ENCODE measurements at places on chromosomes 3 and 15.

DNA sequence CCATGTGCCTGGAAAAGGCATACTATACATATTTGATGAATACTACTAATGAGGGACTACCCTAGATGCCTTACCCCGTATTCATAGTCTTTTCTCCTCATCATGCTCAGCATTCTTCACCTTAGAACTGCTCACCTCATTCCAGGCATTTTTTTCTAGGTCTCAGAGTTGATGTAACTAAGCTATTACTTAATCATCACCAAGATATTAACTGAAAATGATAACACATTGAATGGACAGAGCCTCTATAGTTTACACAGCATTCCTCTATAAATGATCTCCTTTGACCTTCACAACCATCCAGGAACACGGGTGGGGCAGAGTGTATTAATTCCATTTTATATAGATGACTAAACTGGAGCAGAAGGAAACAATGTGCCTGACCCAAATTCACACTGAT lies 174.1 kb upstream of the DPH6 start:
- no peak for DNase-seq

- DNase-seq, result no peak
These were observed 45.4 kb downstream of the CADM2 start for GRCh38 chr3:85004147-85004546.

GRCh38 chr15:28912422-28912821 lies 26.6 kb downstream of the APBA2 start:
- DNase-seq, result no peak

GRCh38 chr3:170321321-170322034 lies 36.0 kb upstream of the SKIL start:
- DNase-seq, result peak; percentile 25

DNA sequence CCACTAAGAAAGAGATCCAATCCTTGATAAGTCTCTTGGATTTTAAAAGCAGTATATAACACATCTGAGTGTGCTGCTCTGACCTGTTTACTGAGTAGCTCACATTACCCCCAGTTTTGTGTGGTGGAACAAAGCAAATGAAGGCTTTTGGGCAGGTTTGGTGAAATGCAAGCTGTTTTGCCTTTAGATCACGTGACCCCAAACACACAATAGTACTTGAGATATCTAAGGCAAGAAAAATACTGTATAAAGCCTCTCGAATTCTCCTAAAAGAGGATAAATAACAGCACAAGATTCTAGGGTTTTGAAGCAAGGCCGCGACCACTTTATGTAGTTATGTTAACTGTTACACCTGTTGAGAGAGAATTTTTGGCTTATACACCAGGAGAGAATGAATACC lies 49.3 kb upstream of the TRIM42 start:
- no peak for DNase-seq

GRCh38 chr3:173659972-173660371 lies 262.4 kb downstream of the NLGN1 start:
- no peak for DNase-seq

- DNase-seq, result no peak
These were observed 20.3 kb downstream of the LRCH3 start for GRCh38 chr3:197811343-197811742.

DNA sequence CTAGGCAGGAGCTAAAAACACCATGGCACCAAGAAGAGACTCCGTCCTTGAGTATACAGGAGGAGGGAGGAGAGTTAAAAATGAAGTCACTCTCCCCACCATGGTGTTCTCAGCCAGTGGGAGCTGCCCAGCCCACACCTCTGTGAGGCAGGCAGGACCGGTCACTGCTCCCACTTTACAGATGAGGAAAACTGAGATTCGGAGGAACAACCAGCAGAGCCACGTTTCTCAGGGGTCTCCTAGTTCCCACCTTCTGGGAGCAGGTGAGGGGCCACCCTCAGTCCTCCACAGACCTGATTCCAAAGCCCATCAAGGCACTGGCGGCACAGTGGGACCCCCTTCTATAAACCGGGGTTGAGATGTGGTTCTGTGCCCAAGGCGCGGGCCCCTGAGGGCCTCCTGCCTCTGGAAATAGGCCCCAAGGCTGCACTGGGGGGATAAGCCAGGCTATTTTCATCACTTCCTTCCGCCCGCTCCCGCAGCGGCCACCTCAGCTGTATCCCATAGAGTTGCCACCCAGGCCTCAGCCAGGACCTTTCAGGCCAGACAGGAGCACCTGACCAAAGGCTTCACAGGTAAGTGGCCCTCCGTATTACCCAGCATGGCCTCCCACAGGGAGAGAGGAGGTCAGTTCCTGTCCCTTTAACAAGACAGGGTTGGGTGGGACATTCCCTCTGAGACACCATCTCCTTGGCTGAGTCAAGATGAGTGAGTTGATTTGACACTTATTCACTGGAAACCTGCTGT lies at the start of gene GP9:
TSS of gene GP9 (plus strand) at position 504 of the 747 bp plus-strand sequence. CDS start 961 bp downstream, outside the sequence.
- DNase-seq, result no peak

DNA sequence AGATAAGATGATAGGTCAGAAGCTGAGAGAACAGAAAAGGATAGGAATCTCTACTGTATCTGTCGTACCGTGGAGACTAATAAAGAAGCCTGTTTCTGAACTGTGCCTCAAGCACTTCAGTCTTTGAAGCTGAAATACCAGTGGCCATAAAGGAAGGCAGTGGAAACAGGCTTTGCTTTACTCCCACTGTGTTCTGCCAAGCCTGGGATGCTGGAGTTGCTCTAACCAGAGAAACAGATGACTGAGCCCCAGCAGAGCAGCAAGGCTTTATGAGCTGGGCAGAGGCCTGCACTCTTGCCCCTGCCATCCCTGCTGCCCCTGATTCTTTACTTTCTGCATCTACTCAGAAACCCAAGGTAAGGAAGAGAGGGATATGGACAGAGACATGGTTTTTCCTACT lies 89.4 kb downstream of the PDE8A start:
- DNase-seq, result no peak

DNA sequence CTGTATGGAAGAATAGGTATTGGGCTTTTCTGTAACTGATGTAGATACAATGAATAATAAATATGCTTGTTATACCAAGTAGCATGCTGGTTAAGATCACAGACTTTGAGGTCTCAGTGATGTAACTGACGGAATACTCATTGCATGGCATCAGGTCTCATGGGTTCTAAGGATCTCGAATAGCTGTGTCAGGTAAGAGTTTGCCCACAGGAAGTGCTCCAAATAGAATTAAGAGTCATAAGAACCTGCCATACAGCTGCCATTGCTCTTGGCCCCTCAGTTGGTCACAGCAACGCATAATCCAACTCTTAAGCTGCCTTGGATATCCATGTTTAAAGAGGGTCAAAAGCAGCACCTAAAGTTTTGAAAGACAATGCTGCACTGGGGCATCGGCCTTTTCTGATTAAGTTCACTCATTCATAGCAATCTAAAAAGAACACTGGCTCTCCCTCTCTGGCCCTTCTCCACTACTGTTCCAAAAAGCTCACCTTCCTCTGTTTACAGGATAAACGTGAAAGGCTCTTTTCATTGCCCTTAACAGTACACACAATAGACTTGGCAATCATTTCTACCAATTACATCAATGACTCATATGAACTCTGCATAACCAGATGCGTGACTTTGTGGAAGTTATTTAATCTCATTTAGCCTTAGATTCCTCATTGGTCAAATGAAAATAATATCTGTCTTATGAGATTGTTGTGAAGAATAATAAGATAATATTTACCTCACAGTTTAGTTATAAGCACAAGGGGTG lies 74.6 kb downstream of the ZBTB20 start:
- no peak for DNase-seq

DNA sequence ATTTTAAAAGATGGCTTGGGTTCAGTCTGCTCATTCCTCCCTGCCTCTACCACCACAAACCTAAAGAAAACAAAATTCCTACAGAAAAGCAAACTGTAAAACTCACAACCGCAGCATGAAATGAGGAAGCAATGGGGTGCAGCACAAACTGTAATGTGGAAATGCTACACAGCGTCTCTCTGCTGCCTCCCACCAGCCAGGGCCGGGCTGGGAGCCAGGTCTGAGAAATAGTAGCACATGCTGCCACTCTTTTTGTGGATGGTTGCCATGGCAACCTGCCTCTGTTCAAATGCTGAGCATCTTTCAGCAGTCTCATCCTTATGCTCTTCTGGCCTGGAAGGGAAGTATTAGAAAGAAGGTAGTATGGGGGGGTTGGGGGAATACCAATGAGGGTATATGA lies 55.4 kb downstream of the EOMES start:
- peak; percentile 59 for DNase-seq

DNA sequence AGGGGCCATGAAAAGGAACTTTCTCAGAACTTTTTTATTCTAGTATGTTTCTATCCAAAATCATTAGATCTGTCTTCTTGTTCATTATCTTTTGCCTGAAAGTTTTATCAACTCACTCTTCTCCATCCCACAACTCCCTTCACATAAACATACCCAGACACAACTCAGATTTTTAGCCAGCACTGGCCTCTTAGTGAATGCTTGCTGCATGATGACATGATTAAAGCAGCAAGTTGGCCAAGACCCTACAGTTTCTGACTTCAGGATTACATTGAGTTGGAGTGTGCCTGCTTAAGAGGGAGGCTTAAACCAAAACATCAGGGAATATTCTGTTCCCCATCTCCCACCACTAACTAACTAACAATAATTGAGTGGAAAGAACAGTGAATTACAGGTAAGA lies 38.1 kb downstream of the PLSCR2 start:
- no peak for DNase-seq

GRCh38 chr3:123688241-123688747 lies 103.4 kb upstream of the HACD2 start:
- no peak for DNase-seq

DNA sequence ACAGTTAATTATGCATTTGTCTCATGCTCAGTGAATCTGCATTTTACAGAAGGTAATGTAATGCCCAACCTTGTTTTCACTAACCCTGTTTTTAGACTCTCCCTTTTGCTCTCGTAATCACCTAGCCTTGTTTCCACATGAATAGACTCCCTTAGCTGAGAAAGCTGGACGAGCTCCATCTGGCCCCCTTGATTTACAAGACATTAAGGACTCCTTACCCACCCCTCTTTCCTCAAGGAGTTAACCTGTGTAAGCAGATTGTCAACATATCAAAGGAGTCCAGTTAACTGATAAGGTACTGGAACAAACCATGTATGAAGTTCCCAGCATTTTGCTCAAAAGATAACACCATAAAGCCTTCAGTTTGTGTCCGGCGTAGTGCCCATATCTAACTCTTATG lies 99.6 kb downstream of the VPS8 start:
- no peak for DNase-seq

- no peak for DNase-seq
These were observed 224.6 kb downstream of the NLGN1 start for GRCh38 chr3:173622166-173622565.

- no peak for DNase-seq
These were observed 36.3 kb downstream of the LRIG1 start for GRCh38 chr3:66464512-66464894.

GRCh38 chr15:90471769-90472168 lies 58.0 kb upstream of the CRTC3 start:
- no peak for DNase-seq

GRCh38 chr3:179029096-179029495 lies 42.5 kb downstream of the ZMAT3 start:
- no peak for DNase-seq

DNA sequence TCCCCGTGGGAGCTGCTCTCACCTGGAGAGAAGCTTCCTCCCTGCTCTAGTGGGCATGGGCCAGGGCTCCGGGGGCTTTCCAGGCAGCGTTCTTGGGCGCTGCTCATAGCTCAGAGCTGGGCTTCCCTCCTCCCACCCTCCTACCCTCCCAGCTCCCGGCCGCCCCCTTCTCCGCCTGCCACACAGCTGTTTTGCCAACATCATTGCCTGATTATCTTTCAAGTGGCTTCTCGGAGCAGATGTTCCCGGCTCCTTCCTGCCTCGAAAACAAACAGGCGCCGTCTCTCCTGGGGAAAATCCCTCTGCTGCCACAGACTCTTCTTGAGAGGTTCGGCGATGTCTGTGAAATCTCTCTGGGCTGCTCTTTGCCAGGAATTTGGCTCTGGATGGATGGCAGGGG lies 195.6 kb downstream of the RPLP1 start:
- DNase-seq, result no peak

GRCh38 chr3:3027976-3028567 lies 82.1 kb downstream of the IL5RA start:
- no peak for DNase-seq

GRCh38 chr15:72735111-72735510 lies 48.4 kb downstream of the ADPGK start:
- no peak for DNase-seq

DNA sequence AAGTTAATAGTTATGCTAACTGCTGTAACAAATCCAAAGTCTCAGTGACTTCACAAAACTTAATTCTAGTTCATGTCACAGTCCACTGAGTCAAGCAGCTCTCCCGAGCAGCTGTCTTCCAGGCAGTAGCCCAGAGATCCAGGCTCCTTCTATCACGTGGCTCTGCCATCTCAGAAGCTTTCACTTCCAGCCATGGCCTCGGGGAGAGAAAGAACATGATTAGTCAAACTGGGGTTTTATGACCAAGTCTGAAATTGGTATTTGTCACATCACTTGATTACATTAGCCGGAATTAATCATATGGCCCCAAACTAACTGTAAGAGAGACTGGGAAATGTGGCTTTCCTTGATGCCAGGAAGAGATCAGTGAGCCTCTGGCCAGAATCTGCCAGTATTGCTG lies 70.2 kb upstream of the DGKG start:
- DNase-seq, result no peak

- DNase-seq, result no peak
These were observed 149.1 kb downstream of the CHSY1 start for GRCh38 chr15:101102746-101103145.

DNA sequence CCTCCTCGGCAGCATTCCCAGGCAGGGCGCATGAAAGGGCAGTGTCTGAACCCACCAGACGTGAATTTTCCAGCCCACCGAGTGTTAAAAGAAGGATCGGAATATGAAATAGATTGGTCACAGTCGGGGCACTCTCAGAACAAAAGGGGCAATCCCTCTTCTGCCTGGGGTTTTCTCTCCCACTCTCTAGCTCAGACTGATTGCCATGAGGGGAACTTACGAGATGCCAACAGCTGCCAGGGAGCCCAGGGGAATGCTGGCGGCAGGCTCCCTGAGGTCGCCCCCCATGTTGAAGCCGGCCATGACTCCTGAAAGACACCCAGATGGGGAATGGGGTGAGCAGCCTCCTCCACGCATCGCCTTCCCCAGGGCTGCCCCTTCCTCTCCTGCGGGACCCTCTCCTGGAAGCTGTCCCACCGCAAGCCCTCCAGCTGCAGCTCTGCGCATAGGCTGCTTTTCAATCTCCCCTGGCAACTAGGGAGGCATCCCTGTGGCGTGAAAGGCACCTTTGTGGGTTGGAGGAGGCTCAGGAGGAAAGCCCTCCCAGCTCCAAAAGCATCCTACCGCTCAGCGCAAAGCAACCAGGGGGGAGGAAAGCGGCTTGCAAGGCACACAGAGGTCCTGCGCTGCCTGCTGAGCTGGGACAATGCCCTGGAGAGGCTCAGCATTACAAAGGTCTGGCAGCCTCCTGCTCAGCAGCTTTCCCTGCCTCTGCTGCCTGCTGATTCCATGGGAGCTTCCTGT lies 64.8 kb upstream of the HEG1 start:
- DNase-seq, result no peak

DNA sequence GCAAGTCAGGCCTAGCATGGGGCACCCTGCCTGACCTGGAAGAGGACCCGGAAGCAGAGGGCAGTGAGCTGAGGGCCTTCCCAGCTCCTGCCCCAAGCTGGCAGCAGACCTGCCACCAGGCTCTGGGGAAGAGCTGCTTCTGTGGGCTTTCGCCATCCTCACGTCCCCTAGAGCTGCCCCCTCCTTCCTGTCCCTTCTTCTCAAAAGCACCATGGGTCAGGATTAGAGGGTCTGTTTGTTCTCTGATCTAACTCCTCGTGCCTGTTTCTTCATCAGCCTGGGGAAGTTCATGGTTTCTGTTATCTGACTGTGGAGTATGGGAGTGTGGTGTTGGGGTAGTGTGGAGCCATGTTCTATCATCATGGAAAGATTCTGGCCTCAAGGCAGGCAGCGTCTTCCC lies 58.4 kb upstream of the POLG start:
- DNase-seq, result no peak
